Astrocyte (in vitro differentiated cells and primary cell): ENCODE measurements at places on chromosomes 6 and 20.

DNA sequence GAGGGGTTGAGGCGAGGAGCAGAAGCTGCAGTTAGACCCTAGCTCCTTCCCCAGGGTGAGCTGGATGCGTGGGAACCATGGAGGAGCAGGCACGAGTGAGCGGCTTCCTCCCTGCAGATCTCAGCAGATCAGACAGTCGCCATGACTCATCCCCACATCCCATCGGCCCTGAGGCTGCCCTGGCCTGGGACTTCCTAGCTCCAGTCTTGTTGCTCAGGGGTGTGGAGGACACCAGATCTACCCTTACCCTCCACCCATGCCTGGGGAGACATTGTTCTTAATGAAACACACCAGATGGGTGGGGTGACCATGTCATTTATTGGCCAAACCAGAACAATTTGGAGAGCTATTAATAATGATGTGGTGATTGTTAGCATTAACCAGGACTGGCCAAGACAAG, 36.3 kb upstream of the TGM2 start:
- peak; percentile 78 for DNase-seq

- DNase-seq: no peak
Observed at GRCh38 chr20:33611106-33611505, 51.0 kb upstream of the C20orf144 start.

GRCh38 chr6:24858177-24858653, 59.5 kb upstream of the ARMH2 start:
- DNase-seq: no peak

- peak; percentile 95 for DNase-seq
Observed at GRCh38 chr6:53593001-53593488, 48.1 kb upstream of the GCLC start.

GRCh38 chr6:55713436-55713835, 134.4 kb upstream of the HMGCLL1 start:
- no peak for DNase-seq
